WTC11 (cell line): ENCODE measurements at places on chromosomes 3 and 15. TPM values are rescaled to one million over a fixed set of nuclear protein-coding genes. Genes with fewer than 3 reads are reported as not detected.

DNA sequence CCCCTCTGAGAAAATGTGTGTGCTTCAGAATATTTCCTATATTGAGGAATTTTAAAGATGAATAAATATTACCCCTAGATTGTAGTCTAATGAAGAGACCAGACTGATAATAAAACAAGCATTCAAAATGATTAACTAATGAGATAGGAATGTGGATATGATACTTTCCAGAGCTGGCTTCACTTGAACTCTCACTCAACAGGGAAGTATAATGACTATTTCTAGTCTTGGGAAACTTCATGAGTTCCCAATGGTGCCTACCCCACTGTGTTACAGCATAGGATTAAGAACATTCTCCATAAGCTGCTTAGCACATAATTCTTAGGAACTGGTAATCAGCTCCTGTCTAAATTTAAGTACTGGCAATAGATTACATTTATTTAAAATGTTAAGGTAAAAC is 261.5 kb upstream of the ZNF385D start:
- no peaks in the 10 kb centered on the region for H3K36me3 ChIP-seq
- DNase-seq: no peak
- 0 out of 2 replicates have a peak, but pooled peaks cover 2% of the 10 kb centered on the region for H3K4me1 ChIP-seq
- no peak overlapping the region for H3K27ac ChIP-seq

- no peak for DNase-seq
- peaks cover 11% of the 10 kb centered on the region for H3K4me1 ChIP-seq
- H3K27me3 ChIP-seq: no peaks in the 10 kb centered on the region
- H3K36me3 ChIP-seq: no peaks in the 10 kb centered on the region
- H3K27ac ChIP-seq: no peak overlapping the region
Observed at GRCh38 chr3:149319750-149320149, 13.7 kb downstream of the TM4SF18 start.

GRCh38 chr3:134249935-134250716 is 533 bp downstream of the RYK start:
- no peaks in the 10 kb centered on the region for H3K27me3 ChIP-seq
- peaks cover 69% of the 10 kb centered on the region for H3K4me1 ChIP-seq
- H3K36me3 ChIP-seq: peaks cover 12% of the 10 kb centered on the region
- peak overlapping the region; percentile 92 for H3K27ac ChIP-seq
- peak; percentile 66 for DNase-seq
- peak overlapping the region; percentile 89 for H3K4me3 ChIP-seq

Gene POLQ
- total RNA-seq: 14.9 to 16.8 TPM (median 16.2 TPM) in 3 replicates

- H3K4me1 ChIP-seq: no peaks in the 10 kb centered on the region
- H3K36me3 ChIP-seq: no peaks in the 10 kb centered on the region
Observed at GRCh38 chr3:7393944-7394605, 533.2 kb downstream of the GRM7 start.

GRCh38 chr15:26660241-26660640 is 112.6 kb downstream of the GABRB3 start:
- DNase-seq: no peak
- H3K4me1 ChIP-seq: peaks cover 72% of the 10 kb centered on the region
- H3K36me3 ChIP-seq: peaks cover 10% of the 10 kb centered on the region
- no peak overlapping the region for H3K27ac ChIP-seq
- H3K27me3 ChIP-seq: no peaks in the 10 kb centered on the region

Gene RASGRP1
- 2.7 to 2.8 TPM (median 2.7 TPM) in 3 replicates for total RNA-seq

DNA sequence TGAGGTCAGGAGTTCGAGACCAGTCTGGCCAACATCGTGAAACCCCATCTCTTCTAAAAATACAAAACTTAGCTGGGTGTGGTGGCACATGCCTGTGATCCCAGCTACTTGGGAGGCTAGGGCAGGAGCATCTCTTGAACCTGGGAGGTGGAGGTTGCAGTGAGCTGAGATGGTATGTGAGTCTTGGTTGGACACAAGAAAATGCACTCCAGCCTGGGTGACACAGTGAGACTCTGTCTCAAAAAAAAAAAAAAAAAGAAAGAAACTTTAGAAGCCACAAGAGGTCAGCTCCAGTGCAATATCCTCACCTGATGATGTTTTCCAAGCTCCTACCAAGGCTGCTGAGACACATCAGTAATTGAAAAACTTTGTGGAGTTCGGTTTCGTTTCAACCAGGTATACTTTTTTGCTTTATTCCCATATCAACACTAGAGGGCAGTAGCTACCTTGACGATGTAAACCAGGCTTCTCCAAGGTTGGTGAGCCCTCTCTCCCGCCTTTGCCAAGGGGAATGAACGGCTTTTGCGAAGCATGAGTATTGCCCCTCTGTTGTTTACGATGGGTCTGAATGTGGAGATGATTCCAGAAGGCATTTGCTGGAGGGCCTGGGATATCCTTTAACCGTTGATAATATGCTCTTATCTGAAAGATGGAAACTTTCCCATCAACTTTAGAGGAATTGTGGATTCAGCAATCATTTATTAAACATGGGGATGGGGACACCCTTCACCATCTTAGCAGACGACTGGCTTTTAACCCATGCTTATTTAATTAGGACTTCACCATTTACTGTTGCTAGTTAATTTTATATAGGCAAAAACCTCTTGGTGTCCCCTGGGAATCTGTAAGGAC is 202.8 kb downstream of the SV2B start:
- H3K36me3 ChIP-seq: no peaks in the 10 kb centered on the region
- peaks cover 14% of the 10 kb centered on the region for H3K4me1 ChIP-seq
- peaks cover 14% of the 10 kb centered on the region for H3K27me3 ChIP-seq
- DNase-seq: peak; percentile 44

- peak overlapping the region; percentile 98 for H3K27ac ChIP-seq
- peaks cover 39% of the 10 kb centered on the region for H3K36me3 ChIP-seq
- H3K4me1 ChIP-seq: peaks cover 27% of the 10 kb centered on the region
- no peak for DNase-seq
- H3K27me3 ChIP-seq: no peaks in the 10 kb centered on the region; the same call in 1 of the 2 replicates
Observed at GRCh38 chr15:69456208-69457166, 3.9 kb downstream of the RPLP1 start.
